Thoracic aorta (tissue), 2 donors: ENCODE measurements at places on chromosomes 6 and 20. TPM values are rescaled to one million over a fixed set of nuclear protein-coding genes. Genes with fewer than 3 reads are reported as not detected.

SNPH gene
- total RNA-seq, result 13.4 TPM

MOXD1 gene
- 17.3 TPM for total RNA-seq

ZNF217 gene
- 21.4 TPM for total RNA-seq

EIF6 gene
- 76.6 TPM for total RNA-seq

CLPSL2 gene
- not detected for total RNA-seq

TMEM217 gene
- total RNA-seq, result 6.2 TPM

TGM3 gene
- total RNA-seq, result 0.27 TPM

LRFN2 gene
- total RNA-seq, result not detected

GRCh38 chr20:1912646-1913045 is 17.4 kb downstream of the SIRPA start:
- no peak for DNase-seq

DNA sequence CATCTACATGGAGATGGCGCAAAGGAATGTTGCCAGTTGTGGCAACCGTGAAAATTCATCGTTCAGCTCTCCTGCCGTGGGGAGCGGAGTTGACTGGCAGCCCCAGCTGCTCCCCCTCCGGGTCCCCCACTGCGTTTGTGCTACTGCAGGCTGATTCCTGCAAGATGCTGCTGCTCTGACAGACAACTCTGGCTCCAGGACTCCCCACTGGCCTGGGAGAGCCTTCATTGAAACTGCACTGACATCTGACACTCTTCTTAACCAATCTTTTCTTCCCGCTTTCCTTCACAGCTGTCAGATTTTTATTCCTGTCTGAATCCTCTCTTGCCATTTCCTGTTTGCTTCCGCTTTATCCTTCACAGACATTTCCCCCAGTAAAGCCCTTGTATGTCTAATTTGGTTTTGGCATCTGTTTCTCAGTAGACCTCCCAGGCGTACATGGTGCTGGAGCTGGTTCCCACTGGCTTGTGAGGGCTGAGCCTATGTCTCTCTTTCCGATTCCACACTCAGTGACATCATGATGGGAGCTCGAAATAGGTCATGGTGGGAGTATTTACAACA is 9.5 kb upstream of the ATRN start:
- DNase-seq, result no peak

- DNase-seq, result no peak
Observed at GRCh38 chr6:116447052-116447451, 14.1 kb upstream of the CALHM6 start.

GRCh38 chr6:10487668-10488327 is 33.4 kb upstream of the GCNT2 start:
- DNase-seq, result no peak

- no peak for DNase-seq
Observed at GRCh38 chr20:745683-746301, 22.5 kb downstream of the SLC52A3 start.

DNA sequence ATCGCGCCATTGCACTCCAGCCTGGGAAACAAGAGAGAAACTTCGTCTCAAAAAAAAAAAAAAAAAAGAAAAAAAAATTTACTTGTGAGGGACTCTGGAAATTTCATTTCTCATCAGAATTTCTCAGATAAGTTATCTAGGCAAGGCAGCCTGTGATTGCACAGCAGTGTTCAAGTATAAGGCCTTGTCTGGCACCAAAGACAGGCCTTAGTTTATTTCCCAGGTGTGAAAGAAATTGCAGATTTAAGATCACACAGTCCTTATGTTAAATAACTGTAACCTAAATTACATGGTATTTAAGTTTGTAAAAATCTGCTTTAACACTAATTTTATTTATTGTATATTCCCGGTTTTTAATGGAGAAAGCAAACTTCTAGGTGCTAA is 34.8 kb downstream of the HFE start:
- no peak for DNase-seq

- no peak for DNase-seq
Observed at GRCh38 chr6:165630544-165630953, 32.5 kb downstream of the PDE10A start.

GRCh38 chr6:128230267-128230989 is 290.0 kb downstream of the PTPRK start:
- no peak for DNase-seq

GRCh38 chr6:45610374-45610773 is 232.6 kb upstream of the SUPT3H start:
- DNase-seq, result no peak

DNA sequence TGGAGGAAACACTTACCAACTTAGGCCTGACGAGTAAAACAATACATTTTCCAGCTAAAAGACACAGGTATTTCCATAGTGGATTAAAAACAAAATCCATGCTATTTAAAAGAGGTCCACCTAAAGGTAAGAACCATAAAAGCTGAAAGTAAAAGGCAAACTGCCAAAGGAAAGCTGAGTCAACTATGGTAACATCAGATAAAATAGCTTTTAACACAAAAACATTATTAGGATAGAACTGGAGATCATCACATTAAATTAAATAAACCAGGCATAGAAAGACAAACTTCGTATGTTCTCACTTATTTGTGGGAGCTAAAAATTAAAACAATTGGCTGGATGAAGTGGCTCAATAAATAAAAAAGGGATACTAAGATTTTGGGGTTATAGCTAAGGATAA is 166.8 kb upstream of the SLC22A16 start:
- no peak for DNase-seq

DNA sequence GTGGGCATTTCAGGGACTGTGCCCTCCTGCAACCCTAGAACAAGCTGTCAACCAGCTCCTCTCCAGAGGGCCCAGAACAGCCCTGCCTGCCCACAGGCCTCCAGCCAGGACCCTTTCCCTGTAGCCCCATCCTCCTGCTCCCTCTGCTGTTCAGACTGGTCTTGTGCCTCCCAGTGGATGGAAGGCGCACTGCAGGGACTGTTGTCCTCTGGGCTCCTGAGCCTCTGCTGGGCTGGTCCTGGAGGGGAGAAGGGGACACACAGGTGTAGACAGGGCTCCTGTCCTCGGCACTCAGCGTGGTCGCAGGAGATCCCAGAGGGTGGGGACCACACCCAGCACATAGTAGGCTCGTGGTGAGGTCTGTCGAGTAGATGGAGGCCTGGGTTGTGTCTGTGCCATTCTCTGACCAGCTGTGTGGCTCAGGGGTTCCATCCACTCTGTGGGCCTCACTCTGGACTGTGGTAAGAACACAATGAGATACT is 11.5 kb downstream of the ITPR3 start:
- no peak for DNase-seq

DNA sequence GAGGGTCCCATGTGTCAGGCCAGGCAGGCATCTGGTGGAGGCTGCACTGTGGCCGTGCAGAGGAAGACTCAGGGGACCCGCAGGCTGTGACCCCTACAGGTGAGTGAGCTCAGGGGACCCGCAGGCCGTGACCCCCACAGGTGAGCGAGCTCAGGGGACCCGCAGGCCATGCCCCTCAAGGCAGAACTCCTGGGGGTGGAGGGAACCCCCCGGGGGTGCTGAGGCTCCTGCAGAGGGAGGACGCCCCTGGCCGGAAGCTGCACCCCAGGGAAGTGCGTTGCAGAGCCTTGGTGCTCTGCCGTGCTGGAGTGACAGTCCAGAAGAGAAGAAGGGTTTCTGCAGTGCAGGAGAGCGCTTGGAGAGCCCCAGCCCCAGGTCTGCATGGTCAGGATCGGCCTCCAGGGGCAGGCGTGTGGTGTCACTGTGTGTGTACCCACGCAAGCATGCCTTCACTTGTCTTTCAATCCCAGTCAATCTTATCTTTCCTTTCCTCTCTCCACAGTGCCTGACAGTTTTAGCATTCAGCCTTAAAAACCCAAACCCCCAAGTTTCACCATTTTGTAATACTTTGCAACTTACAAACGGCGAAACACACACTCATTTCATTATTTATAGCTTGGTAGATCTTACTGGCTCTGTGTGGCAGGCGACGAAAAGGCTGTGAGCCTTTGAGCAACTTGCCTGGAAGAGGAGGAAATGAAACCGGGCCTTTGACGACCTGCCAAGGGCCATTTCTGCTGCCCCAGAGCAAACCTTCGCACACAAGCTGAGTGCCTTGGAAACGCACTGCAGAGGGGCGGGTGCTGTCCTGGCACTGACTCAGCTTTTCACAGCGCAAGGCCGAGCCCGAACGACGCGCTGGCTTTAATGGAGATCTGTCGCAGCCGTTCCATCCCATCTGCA is 101.4 kb upstream of the AGPAT4 start:
- peak; percentile 9 for DNase-seq

DNA sequence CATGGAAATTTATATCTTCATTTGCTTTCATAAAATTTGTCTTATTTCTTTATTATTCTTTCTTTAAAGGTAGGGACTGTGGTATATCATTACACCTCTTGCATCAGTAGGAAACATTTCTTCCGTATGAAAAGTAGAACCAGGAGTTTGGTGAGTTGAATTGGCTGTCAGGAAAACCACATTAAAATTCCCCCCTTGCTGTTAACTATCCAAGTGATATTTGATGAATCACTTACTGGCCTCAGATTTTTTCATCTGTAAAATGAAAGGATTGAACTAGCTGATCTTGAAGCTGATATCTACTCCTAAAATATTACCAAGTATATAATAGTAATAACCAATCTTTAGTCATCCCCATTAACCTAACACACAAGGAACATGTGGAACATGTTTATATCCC is 460.9 kb downstream of the GJA1 start:
- DNase-seq, result no peak

DNA sequence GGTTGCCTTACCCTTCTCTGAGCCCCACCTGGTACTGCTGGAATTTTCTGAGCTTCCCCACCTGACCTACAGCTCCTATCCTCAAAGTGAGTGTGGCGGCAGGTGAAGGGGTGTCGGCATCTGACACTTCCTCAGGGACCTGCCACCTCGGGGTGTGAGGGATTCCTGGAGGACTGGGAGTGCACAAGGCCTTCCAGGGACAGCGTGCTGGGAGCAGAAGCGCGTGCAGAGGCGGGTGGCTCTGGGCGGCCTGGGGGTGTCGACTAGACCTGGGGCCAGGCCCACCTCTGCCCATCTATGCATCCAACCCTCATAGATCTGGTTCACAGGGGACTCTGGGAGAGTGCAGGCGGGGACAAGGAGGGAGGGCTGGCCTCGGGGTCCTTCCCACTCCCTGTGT is 7.8 kb downstream of the DLGAP4 start:
- DNase-seq, result no peak

GRCh38 chr6:117477988-117478852 is 4.3 kb upstream of the DCBLD1 start:
- DNase-seq, result no peak

DNA sequence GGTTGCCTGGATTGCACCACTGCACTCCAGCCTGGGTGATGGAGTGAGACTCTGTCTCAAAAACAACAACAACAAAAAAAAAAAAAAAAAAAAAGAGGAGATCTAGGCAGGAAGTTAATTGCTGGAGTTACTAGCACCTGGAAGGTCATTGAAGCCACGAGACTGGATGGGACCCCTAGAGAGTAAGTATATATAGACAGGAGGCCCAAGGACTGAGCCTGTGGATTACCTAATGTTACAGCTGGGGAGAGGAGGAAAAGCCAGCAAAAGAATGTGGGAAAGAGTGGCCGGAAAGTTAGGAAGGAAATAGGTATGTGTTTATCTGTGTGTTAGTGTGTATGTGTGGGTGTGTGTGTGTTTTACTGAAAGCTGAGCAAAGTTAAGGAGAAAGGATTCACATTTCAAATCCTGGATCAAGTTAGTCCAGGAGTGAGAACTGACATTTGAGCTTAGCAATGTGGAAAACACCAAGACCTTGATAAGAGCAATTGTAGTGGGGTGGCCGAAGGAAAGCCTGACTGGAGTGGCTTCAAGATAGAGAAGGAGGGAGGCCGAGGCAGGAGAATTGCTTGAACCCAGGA is 38.4 kb downstream of the ANKRD6 start:
- no peak for DNase-seq

DNA sequence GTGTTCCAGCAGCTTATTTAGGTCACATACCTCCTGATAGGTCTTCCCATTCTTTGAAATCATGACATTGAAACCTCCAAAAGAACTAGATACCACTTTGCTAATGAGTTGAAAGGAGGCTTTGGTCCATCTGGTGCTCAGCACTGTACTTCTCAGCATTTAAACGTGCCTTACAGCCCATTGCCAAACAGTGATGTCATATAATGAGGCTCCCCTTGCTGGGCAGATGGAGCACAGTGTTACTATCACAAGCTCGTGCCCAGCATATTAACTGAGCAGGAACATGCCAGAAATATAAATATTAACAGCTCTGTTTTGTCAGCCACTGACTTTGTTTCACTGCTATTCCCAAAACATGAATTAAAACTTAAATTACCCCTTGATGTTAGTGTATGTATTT is 25.5 kb upstream of the MAPK13 start:
- DNase-seq, result no peak

GRCh38 chr6:56101141-56101553 is 146.2 kb downstream of the COL21A1 start:
- no peak for DNase-seq

DNA sequence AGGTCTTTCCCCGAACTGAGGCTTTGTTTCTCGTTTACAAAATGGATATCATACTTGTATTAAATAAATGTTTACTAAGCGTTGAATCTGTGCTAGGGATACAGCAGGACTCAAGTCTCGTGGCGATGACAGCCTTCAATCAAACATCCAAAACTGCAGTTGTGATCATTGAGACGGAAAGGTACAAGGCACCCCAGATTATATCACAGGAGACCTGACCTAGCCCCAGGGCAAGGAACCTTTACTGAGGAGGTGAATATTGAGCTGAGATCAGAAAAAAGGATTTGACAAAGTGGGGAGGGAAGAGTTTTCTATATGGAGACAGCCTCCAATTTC is 476 bp downstream of the AAR2 start:
- DNase-seq, result no peak

DNA sequence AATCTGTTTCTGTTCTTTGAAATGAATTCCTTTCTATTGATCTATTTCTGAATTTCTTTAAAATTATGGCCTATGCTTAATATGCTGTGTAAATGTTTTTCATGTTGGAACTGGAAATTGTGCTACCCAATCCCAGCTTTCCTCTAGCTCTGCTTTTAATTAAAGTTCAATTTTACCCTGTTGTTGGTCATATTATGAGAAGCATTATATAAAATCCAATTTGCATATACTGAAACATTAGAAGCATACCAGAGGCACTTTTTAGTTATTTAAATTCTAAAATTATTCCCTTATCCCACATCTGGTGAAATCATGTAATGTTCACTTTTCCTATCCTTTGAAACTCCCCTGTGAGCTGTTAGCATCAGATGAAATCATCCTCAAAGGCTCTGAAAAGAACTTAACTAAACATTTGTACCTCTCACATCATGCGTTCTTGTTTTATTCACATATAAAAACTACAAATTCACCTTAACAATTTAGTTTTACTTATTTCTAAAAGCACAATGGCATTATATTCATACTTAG is 160.6 kb upstream of the COL21A1 start:
- DNase-seq, result no peak

- no peak for DNase-seq
Observed at GRCh38 chr6:145006914-145007313, 721.8 kb downstream of the UTRN start.

- no peak for DNase-seq
Observed at GRCh38 chr6:148864941-148865340, 118.1 kb downstream of the UST start.

GRCh38 chr20:46401478-46401860 is 4.9 kb downstream of the ELMO2 start:
- DNase-seq, result no peak

DNA sequence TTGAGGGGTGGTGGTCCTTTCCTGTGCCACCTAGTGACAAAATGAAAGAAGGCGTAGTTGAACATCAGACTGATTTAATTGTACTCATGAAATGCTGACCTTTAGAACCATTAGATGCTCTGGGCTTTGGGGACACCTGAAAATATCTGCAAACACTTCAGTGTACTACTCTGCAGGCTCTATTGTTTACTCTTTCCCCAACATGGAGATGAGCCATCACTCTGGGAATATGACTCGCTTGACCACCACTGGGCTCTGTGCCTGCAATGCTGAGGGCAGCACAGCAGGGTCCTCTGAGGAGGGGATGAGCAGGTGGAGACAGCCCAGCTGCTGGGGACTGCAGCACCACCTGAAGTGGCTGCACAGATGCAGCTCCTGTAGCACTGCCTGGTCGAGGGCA is 74.8 kb upstream of the SLC24A3 start:
- DNase-seq, result no peak
